ENCODE measurements at places on chromosomes 13 and 19. TPM values are rescaled to one million over a fixed set of nuclear protein-coding genes. Genes with fewer than 3 reads are reported as not detected.

- DNase-seq, result no peak
Measured at GRCh38 chr13:112882555-112883024, 86.4 kb upstream of the MCF2L start.

DNA sequence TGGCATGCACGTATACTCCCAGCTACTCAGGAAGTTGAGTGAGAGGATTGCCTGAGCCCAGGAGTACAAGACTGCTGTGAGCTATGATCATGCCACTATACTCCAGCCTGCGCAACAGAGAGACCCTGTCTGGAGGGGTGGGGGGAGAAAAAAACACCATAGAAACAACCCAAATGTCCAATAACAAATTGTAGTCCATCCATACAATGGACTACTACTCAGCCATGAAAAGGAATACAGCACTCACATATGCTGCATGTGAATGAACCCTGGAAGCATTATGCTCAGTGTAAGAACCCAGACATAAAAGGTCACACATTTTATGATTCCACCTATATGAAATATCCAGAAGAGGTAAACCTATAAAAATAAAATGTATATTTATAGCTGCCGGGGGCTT is 42.3 kb downstream of the CD320 start:
- no peak for DNase-seq

GRCh38 chr19:16325161-16325527 is 518 bp downstream of the KLF2 start:
- DNase-seq, result no peak

The IGFLR1 gene
- 1.3 TPM for total RNA-seq

The CALM3 gene
- 112 TPM for total RNA-seq

The C1QTNF9 gene
- total RNA-seq, result not detected

The MEIS3 gene
- 14.5 TPM for total RNA-seq

The IGLON5 gene
- not detected for total RNA-seq

The SIGLEC5 gene
- total RNA-seq, result not detected

The SLC25A30 gene
- 7.6 TPM for total RNA-seq

The LIM2 gene
- not detected for total RNA-seq
